ENCODE measurements at places on chromosomes 3 and 15. TPM values are rescaled to one million over a fixed set of nuclear protein-coding genes. Genes with fewer than 3 reads are reported as not detected.
A peak's percentile ranks its signal among the peaks of the same experiment; 100 is the strongest.

The FEM1B gene
- total RNA-seq = 49.5 TPM

The GJD2 gene
- 1.00 TPM for total RNA-seq

The ERICH6 gene
- 0.09 TPM for total RNA-seq

The UROC1 gene
- not detected for total RNA-seq

The HYAL1 gene
- total RNA-seq = 0.27 TPM

The MAPKBP1 gene
- total RNA-seq = 30.8 TPM

The KIF23 gene
- 8.1 TPM for total RNA-seq

DNA sequence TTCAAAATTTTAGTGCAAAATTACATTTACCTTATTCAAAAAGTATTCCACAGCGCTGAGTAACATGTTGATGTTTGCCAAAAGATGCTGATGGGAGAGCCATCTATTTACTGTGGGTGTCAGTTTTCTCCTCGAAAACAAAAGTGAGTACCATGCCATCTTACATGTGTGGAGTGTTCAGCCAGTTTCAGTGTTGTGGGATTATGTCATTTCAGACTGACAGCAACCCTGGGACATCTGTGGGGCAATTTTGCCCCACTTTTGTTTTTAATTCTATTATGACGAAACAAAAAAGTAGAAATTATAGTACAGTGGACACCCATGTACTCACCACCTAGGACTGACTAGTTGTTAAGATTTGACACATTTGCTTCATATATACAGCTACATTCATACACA lies 19.6 kb downstream of the SLCO3A1 start:
- no peaks in the 10 kb centered on the region for H3K4me1 ChIP-seq
- DNase-seq = no peak
- no peaks in the 10 kb centered on the region for H3K36me3 ChIP-seq
- H3K27ac ChIP-seq = no peak overlapping the region
- no peak overlapping the region for H3K4me3 ChIP-seq
- H3K27me3 ChIP-seq = no peaks in the 10 kb centered on the region

GRCh38 chr3:126976906-126977305 lies 6.0 kb upstream of the PLXNA1 start:
- no peak for DNase-seq
- no peak overlapping the region for H3K27ac ChIP-seq
- no peaks in the 10 kb centered on the region for H3K36me3 ChIP-seq
- H3K27me3 ChIP-seq = peaks cover 2% of the 10 kb centered on the region
- H3K4me1 ChIP-seq = peaks cover 4% of the 10 kb centered on the region

GRCh38 chr15:101398247-101398646 lies 91.3 kb downstream of the PCSK6 start:
- no peak for DNase-seq
- no peak overlapping the region for H3K27ac ChIP-seq
- no peak overlapping the region for H3K4me3 ChIP-seq
- no peaks in the 10 kb centered on the region for H3K4me1 ChIP-seq
- no peaks in the 10 kb centered on the region for H3K27me3 ChIP-seq
- no peaks in the 10 kb centered on the region for H3K36me3 ChIP-seq

- DNase-seq = no peak
- H3K36me3 ChIP-seq = no peaks in the 10 kb centered on the region
- no peak overlapping the region for H3K4me3 ChIP-seq
- H3K27ac ChIP-seq = no peak overlapping the region
- no peaks in the 10 kb centered on the region for H3K27me3 ChIP-seq
Measured at GRCh38 chr3:113174801-113175485, 36.4 kb upstream of the BOC start.

DNA sequence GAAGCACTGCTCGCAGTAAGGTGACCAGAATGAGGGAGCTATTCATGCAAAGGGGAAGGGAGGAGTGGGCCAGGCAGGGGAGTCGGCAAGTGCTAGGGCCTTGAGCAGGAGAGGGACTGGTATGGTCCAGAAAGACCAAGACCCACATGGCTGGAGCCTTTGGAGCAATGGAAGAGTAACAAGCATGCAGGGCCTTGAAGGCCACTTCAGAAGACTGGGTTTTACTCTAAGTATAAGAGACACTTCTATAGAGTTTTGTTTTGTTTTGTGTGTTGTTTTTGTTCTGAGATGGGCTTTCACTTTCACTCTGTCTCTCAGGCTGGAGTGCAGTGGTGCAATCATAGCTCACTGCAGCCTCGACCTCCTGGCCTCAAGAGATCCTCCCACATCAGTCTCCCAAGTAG lies 42.0 kb downstream of the BFSP2 start:
- DNase-seq = no peak
- H3K27me3 ChIP-seq = no peaks in the 10 kb centered on the region
- no peak overlapping the region for H3K4me3 ChIP-seq
- no peaks in the 10 kb centered on the region for H3K36me3 ChIP-seq
- H3K27ac ChIP-seq = no peak overlapping the region

DNA sequence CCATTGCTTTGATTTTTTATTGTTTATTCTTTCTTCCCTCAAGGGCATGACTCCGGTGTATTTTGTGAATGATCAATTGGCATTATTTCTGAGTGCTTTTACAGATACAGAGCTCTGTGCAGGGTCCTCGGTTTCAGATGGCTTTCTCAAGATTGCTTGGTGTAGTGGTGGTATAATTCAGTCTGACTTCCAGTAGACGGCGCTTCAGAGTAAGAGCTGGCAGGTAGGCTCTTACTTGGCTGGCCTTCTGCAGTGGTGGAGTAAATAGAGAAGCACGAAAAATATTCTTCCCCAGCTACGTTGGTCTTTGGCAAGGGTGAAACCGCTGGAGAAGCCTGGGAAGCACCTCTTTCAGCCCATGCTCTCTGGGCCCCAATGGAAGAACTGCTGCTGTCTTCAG lies 723.0 kb upstream of the BCHE start:
- H3K27ac ChIP-seq = no peak overlapping the region
- H3K4me1 ChIP-seq = no peaks in the 10 kb centered on the region
- H3K36me3 ChIP-seq = no peaks in the 10 kb centered on the region
- DNase-seq = no peak
- no peaks in the 10 kb centered on the region for H3K27me3 ChIP-seq

DNA sequence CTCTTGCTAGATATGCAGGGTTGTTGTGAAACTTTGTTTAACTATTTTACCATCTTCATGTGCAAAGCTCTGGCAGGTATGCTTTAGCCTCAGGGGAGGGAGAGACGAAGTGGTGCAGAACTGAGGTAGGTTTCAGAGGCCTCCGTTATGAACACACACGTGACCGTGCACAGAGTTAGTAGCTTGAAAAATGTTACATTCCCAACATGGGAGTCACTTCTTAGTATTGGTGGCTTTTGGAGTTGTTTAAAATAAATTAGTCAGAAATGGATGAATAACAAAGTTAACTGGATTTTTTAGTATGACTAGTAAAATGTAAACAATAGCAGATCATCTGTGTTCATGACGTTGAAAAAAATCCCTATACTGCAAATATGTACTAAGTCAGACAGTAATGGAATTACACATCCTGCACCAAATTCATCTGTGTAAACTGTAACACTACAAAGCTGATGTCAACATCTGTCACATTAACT lies 279.6 kb downstream of the KLF13 start:
- DNase-seq = peak; percentile 57
- H3K27ac ChIP-seq = no peak overlapping the region
- peaks cover 11% of the 10 kb centered on the region for H3K4me1 ChIP-seq
- no peak overlapping the region for H3K4me3 ChIP-seq
- no peaks in the 10 kb centered on the region for H3K36me3 ChIP-seq

DNA sequence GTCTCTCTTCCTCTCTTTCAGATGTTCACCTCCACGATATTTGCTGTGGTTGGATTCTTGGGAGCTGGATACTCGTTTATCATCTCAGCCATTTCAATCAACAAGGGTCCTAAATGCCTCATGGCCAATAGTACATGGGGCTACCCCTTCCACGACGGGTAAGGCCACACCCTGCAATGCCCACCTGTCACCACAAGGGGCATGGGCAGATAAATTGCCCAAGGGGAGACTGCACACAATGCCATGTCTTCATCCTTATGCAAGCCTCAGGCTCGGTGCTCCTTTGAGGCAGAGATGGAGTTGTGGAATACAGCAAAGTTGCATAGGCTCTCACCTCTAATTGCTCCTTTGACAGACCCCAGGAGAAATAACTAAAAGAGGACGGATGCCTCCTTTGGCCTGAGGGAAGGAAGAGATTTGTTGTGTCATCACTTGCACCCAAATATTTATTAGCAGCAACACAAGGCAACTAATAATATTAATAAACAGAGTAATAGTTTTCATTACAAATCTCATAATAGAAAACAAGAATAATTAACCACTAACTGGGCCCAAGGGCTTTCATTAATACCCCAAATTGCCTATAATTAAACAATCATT lies 13.2 kb downstream of the TM4SF4 start:
- no peak overlapping the region for H3K4me3 ChIP-seq
- H3K27me3 ChIP-seq = no peaks in the 10 kb centered on the region
- no peaks in the 10 kb centered on the region for H3K4me1 ChIP-seq

GRCh38 chr15:90184119-90184785 lies 16.9 kb upstream of the SEMA4B start:
- peak; percentile 43 for DNase-seq
- H3K36me3 ChIP-seq = no peaks in the 10 kb centered on the region
- no peak overlapping the region for H3K27ac ChIP-seq
- peaks cover 2% of the 10 kb centered on the region for H3K27me3 ChIP-seq
- peak overlapping the region; percentile 53 for H3K4me3 ChIP-seq
- H3K4me1 ChIP-seq = peaks cover 6% of the 10 kb centered on the region

DNA sequence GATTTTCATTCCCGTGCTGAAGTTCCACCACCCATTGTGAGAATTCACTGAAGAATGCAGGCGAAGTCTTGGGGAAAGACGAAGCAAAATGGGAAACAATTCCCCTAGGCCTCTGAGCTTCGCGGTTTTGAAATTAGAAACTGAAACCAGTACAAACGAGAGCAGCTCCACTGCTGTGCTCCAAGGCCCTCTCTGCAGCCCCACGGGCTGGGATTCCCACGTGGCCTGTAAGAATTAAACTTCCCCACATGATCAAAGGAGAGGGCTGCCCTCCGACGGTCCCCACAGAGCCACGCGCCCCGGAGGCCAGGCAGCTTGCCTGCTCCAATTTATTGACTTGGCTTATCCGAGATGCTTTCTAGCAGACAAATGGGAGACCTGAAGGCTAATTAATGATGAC lies 144.0 kb downstream of the GREM1 start:
- no peaks in the 10 kb centered on the region for H3K27me3 ChIP-seq
- peak overlapping the region; percentile 25 for H3K4me3 ChIP-seq
- no peaks in the 10 kb centered on the region for H3K36me3 ChIP-seq
- DNase-seq = peak; percentile 77
- peaks cover 23% of the 10 kb centered on the region for H3K4me1 ChIP-seq
- H3K27ac ChIP-seq = peak overlapping the region; percentile 81

- H3K27me3 ChIP-seq = no peaks in the 10 kb centered on the region
- H3K36me3 ChIP-seq = peaks cover 9% of the 10 kb centered on the region
- H3K4me1 ChIP-seq = peaks cover 33% of the 10 kb centered on the region
- H3K4me3 ChIP-seq = no peak overlapping the region
- no peak overlapping the region for H3K27ac ChIP-seq
Measured at GRCh38 chr3:188241072-188241471, 87.1 kb downstream of the LPP start.

DNA sequence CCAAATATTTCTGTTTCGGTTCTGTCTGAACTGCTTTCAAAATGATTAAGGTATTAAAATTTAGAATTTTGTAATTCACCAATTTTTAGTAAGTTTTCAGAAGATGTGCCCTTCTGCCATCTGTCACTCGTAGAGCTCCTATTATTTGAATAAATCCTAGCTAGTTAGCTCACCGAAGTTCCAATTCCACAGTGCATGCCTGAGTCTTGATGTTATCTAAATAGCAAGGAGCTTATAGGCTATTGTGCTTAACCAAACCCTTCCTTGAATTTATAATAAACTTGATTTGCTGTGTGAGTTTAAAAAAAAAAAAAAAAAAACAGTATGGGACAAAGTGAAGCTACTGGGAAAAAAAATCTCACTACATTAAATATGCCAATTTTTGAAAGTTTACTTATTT lies 18.7 kb downstream of the ATP13A3 start:
- DNase-seq = peak; percentile 65
- no peaks in the 10 kb centered on the region for H3K27me3 ChIP-seq
- H3K36me3 ChIP-seq = no peaks in the 10 kb centered on the region
- H3K27ac ChIP-seq = no peak overlapping the region
- no peak overlapping the region for H3K4me3 ChIP-seq

- DNase-seq = peak; percentile 74
- no peak overlapping the region for H3K27ac ChIP-seq
- no peaks in the 10 kb centered on the region for H3K27me3 ChIP-seq
- peaks cover 36% of the 10 kb centered on the region for H3K4me1 ChIP-seq
- H3K4me3 ChIP-seq = no peak overlapping the region
Measured at GRCh38 chr3:72488738-72489035, 359.6 kb downstream of the SHQ1 start.

DNA sequence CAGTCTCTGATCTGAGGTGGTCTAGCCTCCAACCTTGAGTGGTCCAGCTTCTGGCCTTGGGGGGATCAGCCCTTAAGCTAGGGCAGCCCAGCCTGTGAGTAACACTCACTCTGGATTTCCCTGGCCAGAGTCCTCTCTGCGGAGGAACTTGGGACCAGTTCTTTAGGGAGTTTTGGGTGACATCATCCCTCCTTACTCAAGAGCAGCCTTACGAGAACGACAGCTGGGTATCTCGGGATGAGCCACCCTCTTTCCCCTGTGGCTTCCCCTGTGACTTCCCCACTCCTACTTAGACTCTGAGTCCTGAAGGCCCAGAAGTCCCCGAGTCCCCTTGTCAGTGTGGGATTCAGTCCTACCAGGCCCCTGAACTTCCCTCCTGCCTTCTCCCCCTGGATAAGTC lies 10.2 kb upstream of the PLXND1 start:
- H3K4me1 ChIP-seq = peaks cover 27% of the 10 kb centered on the region
- DNase-seq = peak; percentile 41
- no peaks in the 10 kb centered on the region for H3K27me3 ChIP-seq

GRCh38 chr3:66270701-66271100 lies 49.9 kb downstream of the SLC25A26 start:
- H3K27ac ChIP-seq = no peak overlapping the region
- H3K4me1 ChIP-seq = no peaks in the 10 kb centered on the region
- H3K4me3 ChIP-seq = no peak overlapping the region
- no peaks in the 10 kb centered on the region for H3K36me3 ChIP-seq
- no peaks in the 10 kb centered on the region for H3K27me3 ChIP-seq
- DNase-seq = no peak

Data from astrocyte (in vitro differentiated cells and primary cell).